Central memory CD4-positive, alpha-beta T cell (primary cell): ENCODE measurements at places on chromosomes 3 and 15.

- no peak for DNase-seq
Observed at GRCh38 chr3:24042174-24043059, 97.3 kb downstream of the NR1D2 start.

DNA sequence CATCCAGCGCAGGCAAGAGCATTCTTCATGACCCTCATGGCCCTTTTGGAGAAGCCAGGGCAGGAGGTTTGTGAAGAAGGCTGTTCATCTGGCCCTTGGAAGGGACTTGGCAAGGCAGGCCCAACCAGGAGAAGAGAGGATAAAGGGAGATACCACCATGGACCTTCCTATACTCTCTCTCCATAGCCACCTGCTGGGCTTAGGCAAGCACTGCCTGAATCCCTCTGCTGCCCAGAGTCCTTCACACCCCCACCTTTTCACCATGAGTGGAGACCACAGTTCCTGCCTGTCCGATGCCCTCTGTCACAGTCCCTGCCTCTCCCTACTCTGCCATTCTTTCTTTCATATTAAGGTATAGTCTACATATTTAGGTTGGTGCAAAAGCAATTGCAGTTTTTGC is 10.6 kb upstream of the SFMBT1 start:
- no peak for DNase-seq

DNA sequence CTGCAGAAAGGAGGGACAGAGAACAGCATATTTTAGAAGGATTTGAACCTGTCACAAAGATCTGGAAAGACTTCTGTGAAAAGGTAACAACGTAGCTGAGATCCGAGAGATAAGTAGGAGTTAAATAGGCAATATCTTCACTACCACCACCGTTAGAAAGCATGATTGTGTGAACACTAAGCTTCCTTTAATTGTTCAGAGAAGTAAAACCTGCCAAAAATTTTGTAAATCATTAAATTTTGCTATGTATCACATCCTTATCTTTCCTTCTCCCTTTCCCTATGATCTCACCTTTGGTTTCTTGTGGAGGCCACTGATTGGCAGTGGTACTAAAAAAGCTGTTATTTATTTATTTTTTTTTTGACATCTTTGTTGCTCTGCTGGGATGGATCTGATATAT is 346.9 kb downstream of the NLGN1 start:
- DNase-seq, result no peak

- DNase-seq, result no peak
Observed at GRCh38 chr15:62472616-62473299, 307.7 kb upstream of the C2CD4B start.

- no peak for DNase-seq
Observed at GRCh38 chr3:38645076-38645475, 4.4 kb downstream of the SCN5A start.

- DNase-seq, result no peak
Observed at GRCh38 chr3:80754969-80755368, 987.2 kb upstream of the ROBO1 start.

DNA sequence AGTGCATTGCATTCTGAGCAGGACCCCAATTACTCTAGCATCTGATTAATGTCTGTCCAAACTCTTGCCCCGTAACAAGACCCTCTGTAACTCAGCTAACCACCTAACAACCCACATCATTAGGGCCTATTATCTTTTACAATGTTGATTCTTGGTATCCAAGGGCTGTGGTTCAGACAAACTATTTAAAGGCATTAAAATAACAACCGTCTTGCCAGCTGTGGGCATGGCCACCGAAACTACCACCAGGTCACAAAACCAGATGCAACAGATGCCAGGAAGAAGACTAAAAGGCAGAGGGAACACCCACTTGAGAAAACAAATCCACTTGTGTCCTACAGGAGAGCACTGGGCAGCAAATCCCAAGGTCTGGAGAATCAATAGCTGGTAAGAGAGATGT is 262.9 kb downstream of the ERC2 start:
- DNase-seq, result no peak

- DNase-seq, result no peak
Observed at GRCh38 chr15:64877435-64877834, 34.3 kb upstream of the ANKDD1A start.

DNA sequence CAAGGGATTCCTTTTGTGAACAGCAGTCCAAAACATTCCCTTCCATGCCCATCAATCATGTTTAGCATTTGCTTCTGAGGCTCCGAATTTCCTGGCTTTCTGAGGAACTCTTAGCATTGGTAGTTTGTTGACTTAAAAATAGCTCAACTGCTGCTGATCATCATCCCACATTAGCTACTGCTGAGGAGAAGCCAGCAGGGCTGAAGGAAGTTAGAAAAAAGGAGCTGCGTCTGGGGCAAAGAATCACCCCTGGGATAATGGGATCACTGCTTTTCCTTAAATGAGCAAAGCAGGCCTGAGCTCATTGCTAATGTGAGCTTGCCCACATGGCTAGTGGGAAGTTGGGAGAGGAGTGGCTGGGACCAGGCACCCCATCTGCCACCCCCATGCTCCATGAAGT is 39.8 kb downstream of the CYP19A1 start:
- no peak for DNase-seq

GRCh38 chr3:12371525-12372140 is 82.8 kb downstream of the PPARG start:
- DNase-seq, result no peak

DNA sequence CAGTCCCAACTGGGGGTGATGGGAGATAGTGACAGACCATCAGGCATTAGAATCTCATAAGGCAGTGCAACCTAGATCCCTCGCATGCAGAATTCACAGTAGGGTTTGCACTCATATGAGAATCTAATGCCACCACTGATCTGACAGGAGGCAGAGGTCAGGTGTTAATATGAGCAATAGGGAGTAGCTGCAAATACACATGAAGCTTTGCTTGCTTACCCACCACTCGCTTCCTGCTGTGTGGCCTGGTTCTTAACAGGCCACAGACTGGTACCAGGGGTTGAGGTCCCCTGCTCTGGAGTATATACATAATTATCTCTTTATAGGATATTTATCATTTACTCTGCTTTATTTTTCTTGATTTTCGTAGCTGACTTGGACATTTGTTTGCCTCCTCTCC is 36.0 kb upstream of the ZMAT3 start:
- DNase-seq, result no peak
